CD4-positive, alpha-beta T cell treated with Interleukin-21 for 1 hour (primary cell): ENCODE measurements at places on chromosomes 16 and 17.
A peak's percentile ranks its signal among the peaks of the same experiment; 100 is the strongest.

DNA sequence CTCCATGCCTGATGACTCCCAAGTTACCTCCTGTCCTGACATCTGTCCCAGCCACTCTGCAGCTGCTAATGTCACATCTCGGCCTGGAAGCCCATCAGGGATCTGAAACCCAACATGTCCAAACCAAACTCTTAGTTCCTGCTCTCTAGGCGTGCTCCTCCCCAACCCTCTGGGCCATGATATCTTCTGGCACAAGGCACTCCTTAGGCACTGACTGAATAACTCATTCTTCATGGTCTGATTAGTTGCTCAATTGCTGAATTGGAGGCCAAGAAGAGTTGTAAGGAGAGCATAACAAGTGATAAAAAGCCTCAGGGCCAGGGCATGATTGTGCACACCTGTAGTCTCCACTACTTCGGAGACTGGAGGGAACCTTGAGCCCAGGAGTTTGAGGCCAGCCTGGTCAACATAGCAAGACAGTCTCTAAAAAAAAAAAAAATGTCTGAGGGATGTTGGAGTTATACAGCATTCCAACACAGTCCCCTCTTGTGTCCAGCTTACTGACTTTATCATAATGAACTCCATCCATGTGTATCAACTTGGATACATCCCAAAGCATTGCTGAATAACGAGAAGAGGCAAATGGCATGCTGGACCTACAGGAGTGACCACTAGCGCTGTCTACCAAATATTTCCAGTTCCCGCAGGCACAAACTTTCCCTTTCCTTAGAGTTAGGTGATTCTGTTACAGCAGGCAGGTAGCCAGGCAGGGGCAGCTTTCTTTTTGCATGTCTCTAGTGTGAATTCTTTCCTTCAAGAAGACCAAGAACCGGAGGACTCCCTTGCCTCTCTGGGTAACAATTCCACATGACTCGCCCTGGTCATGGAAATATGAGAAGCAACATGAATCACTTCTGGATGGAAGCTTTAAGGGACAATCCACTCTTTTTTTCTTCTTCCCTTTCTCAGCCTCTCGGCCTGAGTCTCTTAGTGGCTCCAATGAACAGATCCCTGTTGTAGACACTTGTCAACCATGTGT lies 18.1 kb upstream of the SHCBP1 start:
- DNase-seq = no peak

DNA sequence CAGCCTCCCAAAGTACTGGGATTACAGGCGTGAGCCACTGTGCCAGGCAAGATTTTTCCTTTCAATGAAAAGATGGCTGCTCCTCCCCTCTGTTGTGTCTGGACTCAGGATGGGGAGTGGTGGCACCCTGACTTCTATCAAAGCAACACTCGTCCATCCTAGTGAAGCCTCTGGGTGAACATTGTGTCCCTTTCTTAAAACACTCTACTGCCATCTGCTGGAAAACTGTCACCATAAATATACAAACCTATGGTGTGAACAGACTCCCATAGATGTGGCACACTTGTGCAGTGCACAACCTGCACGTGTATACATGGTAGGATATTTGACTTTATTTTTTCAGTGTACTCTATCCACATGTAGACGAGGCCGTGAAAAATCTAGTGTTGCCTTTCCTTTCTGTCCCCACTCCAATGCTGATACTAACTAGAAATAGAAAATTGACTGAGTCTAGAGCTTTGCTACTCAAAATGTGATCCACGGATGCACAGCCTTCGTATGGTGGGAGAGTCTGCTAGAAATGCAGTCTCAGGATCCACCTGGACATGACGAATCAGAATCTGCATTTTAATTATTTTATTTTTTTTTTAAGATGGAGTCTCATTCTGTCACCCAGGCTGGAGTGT lies 55.9 kb upstream of the PLCG2 start:
- peak; percentile 86 for DNase-seq

DNA sequence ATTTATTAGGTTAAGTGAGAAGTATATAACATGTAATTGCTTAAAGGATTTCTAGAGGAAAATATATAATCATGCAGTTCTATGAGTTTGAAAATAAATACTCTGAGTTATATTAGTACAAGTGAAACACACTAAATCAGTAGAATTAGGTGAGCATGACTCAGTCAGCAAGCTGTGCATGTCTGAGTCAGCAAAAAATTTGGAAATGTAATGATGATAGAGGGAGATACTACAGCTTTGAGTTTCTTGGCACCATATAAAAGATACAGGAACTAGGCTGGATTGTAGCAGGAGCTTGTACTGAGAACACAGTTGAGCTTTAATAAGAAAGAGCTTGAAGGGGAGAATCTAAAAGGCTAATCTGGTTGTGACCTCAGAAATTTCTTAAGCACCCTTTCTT lies 1224.6 kb downstream of the CDH8 start:
- no peak for DNase-seq

GRCh38 chr17:20992416-20992815 lies 50.4 kb downstream of the USP22 start:
- no peak for DNase-seq

DNA sequence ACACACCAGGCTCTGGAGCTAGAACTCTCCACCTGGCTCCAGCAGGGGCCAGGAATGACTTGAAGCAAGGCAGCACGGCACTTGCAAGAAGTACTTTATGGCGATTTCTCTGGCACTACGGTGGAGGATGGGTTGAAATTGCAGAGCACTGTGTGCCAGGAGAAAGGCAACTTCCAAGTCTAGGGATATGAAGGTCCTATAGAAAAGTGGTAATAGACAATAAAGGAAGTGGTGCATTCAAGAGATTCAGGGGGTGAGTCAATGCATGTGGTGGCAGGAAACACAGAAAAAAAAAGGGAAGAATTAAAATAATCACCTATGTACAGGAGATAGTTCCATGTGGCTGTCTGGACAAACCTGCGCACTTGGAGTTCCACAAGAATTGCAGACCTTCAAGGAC lies 240.3 kb upstream of the DYNLRB2 start:
- DNase-seq = no peak

DNA sequence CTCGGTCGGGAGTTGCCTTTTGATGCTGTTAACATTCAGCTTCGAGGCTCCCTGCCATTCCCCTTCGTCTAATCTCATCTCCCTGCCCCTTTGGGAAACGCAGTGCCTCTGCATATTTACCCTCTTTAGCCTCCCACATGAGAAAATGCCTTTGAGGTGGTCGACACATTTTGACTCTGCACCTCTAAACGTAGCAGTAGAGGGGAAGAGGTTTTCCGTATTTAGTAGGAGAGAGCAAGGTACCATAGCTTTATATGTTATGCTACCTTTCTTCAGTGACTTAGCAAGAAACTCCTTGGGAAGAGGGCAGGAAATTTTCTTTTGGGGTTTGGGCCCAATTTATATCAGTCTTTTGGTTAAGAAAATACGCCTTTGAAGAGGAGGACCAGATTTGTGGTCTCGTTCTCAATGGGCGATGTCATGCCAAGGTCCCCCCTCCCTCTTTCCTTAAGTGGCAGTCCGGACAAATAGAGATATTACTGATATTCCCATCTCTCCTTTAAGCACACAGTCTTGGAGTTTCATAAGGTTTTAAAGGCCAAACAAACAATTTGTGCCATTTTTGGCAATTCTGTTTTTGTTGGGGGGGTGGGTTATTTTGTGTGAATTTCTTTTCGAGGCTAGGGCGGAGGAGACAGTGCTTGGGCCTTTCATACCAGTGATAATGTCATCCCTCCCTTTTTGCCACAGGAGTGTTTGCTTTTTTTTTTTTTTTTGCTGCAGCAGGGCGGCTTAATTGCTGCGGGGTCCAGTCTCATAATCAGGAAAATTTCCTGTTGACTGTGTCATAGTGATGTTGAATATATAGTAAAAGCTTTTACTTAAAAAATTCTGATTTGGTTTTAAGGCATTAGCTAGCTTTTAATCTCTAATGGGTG lies 1.5 kb downstream of the PAFAH1B1 start:
- peak; percentile 28 for DNase-seq

- DNase-seq = no peak
Measured at GRCh38 chr17:34858591-34859565, 102.4 kb downstream of the CCT6B start.

- no peak for DNase-seq
Measured at GRCh38 chr17:33288954-33289353, 4.1 kb downstream of the ASIC2 start.

GRCh38 chr17:59853168-59853918 lies 39.4 kb downstream of the TUBD1 start:
- DNase-seq = peak; percentile 78

- DNase-seq = no peak
Measured at GRCh38 chr16:89902980-89903379, 15.7 kb upstream of the MC1R start.

GRCh38 chr17:52824542-52824941 lies 666.0 kb upstream of the CA10 start:
- no peak for DNase-seq

DNA sequence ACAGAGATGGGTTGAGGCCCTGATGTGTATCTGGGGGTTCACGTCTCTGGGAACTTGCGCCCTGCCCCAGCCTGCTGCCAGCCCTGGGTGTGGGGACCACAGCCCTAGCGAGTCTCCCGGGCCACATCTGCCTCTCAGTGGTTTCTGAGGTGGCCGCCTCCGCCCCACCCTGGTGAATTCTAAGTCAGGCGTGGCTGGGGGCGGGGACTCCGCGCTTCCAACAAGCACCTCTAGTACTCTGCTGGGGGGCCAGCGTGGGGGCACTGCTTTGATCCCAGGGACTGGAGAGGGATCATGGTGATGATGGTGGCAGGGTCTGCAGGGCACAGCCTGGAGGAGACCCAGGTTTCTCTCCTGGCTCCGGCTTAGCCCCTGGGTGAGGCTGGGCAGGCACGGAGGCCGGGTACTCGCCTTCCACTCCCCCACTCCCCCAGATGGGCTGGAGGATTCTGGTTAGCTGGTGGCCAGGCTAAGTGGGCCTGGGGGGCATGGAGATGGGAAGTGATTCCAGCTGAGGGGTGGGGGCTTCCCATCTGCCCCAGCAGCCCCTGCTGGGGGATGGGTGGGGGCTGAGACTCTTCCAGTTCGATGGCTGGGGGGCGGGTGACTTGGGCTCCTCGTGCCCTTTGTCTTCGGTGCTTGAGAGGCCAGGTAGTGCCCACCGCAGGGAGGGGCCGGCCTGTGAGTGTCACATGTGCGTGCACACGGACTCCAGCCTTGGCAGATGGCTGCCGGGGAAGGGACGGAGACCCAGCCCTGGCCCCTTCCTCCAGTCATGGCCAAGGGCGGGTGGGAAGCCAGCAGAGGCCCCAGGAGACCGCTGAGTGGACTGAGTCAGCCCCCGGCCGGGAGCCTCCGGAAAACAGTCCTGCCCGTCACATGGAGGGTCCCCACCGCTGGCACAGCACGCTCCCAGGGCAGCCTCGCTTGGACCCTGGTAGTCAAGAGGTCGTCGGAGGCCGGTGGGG lies 3.9 kb downstream of the GLIS2 start:
- DNase-seq = peak; percentile 70

- no peak for DNase-seq
Measured at GRCh38 chr17:34654276-34654880, 75.0 kb downstream of the TMEM132E start.

DNA sequence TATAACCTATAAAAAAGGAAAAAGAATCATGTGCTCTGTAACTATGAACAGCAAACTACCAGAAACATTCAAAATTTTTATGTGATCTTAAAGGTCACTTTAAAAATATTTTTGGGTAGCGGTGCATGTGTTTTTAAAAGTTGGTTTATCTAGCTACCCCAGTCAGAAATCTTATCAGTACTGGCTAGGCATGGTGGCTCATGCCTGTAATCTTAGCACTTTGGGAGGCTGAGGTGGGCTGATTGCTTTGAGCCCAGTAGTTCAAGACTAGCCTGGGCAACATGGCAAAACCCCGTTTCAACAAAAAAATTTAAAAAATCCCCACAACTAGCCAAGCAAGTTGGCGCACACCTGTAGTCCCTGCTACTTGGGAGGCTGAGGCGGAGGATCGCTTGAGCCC lies 3.7 kb downstream of the CAPNS2 start:
- DNase-seq = no peak

DNA sequence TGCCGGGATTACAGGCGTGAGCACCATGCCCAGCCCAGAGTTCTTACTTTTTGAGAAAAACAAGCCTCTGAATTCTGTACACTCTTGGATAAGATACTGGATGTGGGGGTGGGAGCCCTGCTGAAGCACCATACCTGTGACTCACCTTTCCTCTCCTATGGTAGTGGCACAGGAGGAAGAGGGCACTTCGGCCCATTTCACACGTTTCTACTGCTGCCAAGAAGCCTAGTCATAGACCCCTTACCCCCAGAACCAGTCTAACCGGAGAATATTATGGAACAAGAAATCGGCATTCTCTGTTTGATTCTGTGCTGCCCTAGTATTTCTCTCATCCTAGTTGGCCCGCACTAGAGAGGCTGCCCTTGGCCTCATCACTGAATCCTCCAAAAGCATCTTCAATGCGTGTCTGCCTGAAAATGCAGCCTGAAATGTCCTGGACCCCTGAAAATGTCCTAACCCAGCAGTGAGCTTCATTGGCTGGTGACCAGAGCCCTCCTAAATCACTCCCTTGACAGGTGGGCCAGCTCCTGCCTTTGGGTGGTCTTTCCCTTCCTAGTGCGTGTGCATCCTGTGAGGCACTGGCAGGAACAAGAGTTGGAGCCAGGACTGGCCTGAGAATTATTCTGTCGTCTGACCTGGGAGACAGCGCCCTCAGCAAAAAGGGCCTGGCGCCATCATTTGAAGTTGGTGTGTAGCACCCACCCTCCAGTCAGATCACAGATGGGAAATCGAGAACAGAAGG lies 37.9 kb downstream of the NDEL1 start:
- no peak for DNase-seq

DNA sequence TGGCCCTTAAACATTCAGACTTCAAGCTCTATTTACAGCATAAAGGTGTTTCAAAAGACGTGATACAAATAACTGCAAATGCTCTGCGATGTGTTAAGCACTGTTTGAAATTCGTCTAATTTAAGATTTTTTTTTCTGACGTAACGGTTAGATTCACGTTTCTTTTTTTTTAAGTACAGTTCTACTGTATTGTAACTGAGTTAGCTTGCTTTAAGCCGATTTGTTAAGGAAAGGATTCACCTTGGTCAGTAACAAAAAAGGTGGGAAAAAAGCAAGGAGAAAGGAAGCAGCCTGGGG lies 681 bp upstream of the MAPT start:
- DNase-seq = no peak

GRCh38 chr16:85722128-85722893 lies 28.6 kb downstream of the C16orf74 start:
- DNase-seq = no peak

DNA sequence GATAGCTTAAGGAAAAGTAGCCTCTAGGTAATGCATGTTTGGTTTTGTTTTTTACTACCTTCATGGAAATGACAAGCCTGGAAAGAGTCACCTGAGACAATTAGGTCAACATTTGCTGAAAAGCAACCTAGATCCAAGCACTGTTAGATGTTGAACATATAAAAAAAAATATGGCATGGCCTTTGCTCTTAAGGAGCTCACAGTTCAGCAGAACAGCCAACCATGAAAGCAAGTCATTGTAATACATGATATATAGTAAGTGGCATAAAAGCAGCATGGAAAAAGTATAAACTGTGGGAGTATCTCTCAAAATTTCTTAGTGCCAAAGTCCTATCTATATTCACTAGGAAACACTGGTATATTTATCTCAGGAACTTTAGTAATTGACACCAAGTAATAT lies 31.6 kb downstream of the CFDP1 start:
- no peak for DNase-seq
